ENCODE measurements at places on chromosomes 5 and 9.

- no peak for DNase-seq
Measured at GRCh38 chr5:162514116-162514515, 446.5 kb downstream of the GABRG2 start.

DNA sequence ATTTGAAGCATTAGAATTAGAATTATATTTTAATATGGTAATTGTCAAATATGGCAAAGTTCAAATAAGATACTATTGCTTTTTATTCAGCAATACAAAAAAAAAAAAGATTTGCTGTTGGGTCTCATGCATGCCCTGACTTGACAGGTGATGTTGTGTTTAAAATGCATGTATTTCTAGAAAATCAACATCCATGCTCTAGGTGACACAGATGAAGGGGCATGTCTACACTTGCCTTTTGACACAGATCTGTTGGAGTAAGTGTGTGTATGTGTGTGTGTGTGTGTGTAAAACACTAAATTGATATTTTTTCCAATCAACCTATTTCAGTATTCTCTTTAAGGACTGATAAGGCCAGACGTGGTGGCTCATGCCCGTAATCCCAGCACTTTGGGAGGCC is 38.1 kb upstream of the SMARCA2 start:
- no peak for DNase-seq

DNA sequence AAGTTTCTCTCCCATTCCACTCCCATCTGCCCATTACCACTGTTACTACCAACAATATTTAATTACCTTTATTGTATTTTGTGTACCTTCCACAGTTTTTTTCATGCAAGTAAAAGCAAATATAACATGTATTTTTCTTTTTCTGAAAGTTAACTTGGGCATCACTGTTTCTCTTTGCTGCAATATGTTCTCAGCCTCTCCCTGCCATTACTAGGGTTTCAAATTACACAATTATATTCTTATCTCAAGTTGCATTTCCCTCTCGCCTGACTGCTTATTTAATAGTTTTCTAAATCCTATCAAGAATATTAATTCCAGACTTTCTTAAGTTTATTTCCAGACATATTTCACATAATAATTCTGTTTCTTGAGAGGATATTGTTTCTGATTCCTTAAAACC is 46.9 kb upstream of the GAS1 start:
- DNase-seq: no peak

DNA sequence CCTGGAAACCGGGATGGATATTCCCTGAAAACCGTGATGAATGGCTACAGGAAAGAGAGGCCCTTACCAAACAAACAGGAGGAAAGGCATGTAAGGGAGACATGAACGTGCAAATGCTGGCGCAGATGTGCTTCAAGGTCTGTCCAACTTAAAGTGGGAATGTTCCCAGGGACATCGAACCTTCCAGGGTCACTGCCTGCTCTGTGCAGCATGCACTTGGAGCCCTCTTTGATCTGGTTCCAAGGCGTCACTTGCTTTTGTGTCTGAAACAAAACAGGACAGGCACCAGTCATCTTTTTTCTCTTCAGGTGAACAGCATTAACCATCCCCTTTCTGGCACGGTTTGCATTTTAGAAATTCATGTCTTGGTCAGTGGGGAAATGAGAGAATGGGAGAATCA is 479.4 kb downstream of the RASEF start:
- no peak for DNase-seq

GRCh38 chr5:112159435-112159834 is 259.6 kb downstream of the EPB41L4A start:
- DNase-seq: no peak

GRCh38 chr5:110956280-110956912 is 115.1 kb upstream of the TSLP start:
- no peak for DNase-seq

DNA sequence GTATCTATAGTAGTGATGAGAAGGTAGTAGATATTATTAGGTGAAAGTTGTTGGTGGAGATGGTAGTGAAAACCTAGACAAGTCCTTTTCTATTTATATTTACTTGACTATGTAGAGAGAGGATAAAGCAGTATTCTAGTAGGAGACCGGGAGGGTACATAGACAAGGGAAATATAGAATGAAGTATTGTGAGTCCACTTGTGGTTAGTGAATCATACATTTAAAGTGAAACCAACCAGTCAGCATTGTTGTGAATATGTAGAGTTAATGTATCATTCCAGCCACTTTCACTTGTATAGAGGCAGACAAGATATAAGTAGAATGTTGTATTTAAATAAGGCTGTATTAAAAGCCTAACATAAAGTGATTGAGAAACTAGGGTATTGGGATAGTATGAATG is 1711.3 kb upstream of the ACO1 start:
- no peak for DNase-seq

- DNase-seq: no peak
Measured at GRCh38 chr9:120099065-120099464, 480.9 kb downstream of the CDK5RAP2 start.

DNA sequence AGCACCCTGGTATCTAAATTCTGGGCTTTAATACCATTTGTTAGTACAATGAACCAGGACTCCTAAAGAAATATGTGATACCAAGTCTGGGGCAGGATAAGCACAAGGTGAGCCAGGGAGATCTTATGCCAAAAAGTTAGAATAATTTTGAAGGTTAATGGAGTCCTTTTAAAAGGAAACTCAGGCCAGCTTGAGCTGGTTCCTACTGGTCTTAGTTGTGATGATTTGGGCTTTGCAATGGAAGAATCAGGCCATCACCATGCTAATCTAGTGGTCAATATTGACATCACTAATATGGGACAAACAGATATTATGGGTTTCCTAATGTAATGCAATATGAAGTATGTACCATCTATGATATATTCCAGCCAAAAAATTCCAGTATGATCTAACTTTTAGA is 7.5 kb upstream of the SPATA9 start:
- no peak for DNase-seq

- no peak for DNase-seq
Measured at GRCh38 chr5:88845081-88845697, 37.8 kb downstream of the MEF2C start.

DNA sequence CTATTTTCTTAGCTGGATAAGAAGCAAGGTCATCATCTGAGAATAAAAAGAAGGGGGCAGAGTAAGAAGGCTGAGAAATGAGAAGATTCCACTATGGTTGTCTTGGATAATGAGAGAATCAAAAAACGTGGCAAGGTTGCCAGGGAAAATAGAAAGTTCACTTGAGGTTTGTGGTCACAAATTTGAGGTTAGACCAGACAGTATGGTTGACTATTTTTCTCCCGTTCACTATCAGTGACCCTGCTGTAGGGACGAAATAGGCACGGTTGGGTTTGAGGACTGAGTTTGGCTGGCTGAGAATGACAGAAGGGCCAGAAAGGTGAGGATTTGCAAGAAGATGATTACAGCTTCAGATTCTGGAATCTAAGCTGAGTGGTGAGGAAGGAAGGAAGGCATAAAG is 266.0 kb upstream of the ZNF462 start:
- no peak for DNase-seq

DNA sequence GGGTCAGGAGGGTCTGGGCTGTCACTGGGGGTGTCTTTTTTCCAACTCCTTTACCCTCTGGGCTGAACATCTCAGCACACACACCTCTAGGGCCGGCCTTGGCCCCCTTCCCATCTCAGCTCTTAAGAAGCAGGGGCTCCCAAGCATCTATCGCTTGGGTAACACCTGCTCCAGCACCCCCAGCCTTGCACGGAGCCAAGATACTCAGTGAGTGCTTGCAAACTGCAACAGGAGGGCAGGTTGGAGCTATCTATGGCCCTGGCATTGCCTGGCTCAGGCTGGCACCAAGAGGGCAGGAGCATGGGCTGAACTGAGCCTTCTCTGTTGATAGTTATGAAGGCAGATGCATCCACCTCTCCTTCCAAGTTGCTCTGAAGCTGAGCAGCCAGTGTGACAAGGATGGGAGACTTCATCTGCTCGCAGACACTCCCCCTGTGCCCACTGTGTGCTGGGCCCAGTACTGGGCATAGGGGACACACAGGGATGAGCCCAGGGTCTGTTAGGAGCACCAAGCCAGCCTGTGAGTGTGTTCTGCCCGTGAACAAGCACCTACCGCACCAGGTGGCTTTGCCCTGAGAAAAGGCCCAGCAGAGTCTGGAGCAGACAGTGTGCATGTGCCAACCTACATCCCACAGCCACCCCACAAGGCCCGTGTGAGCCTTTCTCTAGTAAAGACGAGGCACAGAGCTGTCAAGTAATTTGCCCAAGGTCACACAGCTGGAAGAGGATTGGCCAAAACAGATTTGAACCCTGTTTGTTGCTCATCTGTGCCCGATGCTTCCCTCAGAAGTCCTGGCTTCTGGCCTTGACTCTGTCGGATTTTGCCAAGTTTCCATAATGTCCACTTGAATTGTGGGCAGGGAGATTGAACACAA is 58.2 kb downstream of the PHF2 start:
- no peak for DNase-seq

DNA sequence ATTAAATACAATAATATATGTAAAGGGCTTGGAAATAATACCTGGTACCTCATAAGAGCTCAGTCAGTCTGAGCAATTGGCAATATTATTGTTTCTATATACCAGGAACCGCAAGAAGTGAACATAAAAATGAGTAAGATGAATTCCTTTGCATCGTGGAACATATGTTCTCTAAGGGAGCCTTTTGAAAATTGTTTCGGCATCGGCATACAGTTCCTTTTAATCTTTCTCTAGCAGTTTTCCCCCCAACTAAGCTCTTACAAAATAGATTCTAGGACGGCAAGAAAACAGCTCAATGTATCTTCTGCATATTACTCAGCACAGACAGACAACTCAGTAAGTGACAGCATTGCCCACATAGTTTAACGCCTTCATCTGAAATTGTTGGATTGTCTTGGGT is 426.6 kb upstream of the WWC1 start:
- no peak for DNase-seq
